ENCODE measurements at places on chromosomes 12 and 14.

- DNase-seq = no peak
Measured at GRCh38 chr14:99150236-99150635, 121.8 kb downstream of the BCL11B start.

DNA sequence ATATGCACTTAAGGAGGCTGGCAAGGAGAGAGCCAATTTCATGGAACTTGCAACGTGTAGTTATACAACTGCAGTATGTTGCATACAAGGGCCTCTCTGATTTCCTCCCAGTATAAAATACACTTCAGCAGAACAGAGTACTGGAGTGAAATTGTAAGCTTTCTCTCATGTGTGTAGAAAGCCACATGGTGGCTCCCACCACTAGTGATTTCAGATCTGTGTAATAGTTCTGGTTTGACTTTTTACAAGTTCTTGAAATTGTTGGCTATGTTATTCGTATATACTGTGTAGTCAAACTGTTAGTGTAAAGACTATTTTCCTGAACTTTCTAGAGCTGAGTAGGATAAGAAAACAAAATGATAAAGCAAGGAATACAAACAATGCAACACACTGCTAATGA lies 16.4 kb upstream of the LMO3 start:
- DNase-seq = no peak

DNA sequence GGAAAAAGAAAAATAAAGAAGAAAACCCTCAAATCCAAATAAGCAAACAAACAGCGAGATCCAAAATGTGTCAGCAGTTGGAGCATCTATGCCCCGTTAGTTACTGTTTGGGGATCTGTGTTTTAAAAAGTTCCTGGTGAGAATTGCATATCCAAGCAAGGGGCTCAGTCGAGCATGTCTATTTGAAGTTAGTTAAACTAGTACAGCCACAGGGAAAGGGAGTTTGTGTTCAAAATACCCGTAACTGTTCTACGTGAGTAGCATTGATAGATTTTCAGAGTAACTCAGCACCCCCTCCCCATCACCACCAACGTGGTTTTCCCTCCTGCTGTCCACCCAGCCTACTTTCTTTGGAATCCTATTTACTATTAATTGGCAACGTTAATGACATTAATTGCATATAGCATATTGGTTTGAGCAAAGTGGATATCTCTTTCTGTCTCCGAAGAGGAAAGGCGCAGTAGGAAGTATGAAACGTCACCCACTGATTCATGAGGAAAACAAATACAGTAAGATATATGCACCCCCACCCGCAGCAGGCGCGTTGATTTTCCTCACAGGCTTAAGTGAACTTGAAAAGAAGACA lies 1.5 kb downstream of the NPAS3 start:
- no peak for DNase-seq

GRCh38 chr12:77072833-77073495 lies 7.6 kb upstream of the E2F7 start:
- DNase-seq = no peak

DNA sequence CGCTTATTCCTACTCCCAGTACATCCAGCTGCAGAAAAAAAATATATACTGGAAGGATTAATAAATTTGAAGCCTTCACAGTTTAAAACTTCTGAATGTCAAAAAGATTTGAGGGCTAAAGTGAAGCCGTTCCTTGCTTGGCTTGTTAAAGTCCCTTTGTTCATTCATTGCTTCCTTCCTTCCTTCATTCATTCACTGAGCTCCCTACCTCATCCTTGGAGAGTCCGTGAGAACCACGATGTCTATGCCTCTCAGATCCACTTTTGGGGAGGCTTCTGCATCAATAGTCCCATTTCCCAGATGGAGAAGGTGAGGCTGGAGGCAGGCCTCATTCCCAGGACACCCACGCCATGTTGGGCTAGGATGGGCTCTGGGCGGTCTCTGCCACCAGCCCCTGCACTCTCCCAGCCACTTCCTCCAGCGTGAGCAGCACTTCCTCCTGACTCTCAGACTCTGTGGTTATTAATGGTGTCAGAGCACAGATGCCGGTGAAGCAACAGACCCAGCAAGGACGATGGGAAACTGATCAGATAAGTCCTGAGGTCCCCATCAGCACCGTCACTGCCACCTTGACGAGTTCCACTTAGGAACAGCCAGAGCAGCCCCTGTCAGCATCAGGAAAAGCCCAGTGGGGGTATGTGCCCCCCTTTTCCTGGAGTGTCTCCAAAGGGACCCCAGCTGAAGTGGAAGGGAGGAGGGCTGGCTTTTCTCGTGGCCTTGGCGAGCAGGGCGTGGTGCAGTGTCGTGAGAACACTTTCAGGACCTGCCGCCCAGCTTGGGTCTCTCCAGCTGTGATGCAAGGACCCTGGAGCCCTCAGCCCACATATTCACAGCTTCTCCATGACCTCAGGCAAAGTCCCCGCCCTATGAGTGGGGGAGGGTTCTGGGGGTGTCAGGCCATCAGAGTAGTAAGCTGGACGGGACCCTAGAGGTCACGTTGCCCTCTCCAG lies 21.2 kb downstream of the ASB2 start:
- no peak for DNase-seq

- peak; percentile 55 for DNase-seq
Measured at GRCh38 chr12:67650388-67651131, 2.0 kb downstream of the DYRK2 start.

- no peak for DNase-seq
Measured at GRCh38 chr12:124509300-124509675, 58.1 kb downstream of the NCOR2 start.

GRCh38 chr12:52542785-52543318 lies 10.1 kb downstream of the KRT71 start:
- DNase-seq = no peak

GRCh38 chr12:102950950-102951619 lies 6.4 kb upstream of the ASCL1 start:
- DNase-seq = no peak

DNA sequence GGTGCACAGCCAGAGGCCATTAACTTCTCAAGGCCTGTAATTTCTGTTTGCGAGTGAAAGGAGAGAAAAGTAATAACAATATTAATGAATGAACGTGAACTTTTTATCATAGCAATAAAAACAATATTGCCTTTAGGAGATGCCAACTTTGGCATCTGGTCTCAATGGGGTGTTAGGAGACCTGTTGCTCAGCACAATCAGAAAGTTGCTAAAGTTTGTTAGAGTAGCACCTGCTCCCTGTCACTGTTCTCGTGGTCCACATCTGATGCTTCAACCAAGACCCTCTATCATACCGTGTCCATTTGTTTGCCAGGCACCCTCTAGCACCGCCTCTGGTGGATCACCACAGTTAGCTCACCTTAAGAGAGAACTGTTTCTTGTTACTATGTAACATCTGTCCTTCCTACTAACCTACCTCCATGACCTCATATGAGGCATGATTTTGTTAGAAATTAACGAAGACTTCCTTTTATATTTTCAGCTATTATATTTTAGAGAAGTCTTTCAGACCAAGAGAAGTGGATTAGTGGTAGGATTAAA lies 12.5 kb upstream of the CLEC4E start:
- DNase-seq = no peak

DNA sequence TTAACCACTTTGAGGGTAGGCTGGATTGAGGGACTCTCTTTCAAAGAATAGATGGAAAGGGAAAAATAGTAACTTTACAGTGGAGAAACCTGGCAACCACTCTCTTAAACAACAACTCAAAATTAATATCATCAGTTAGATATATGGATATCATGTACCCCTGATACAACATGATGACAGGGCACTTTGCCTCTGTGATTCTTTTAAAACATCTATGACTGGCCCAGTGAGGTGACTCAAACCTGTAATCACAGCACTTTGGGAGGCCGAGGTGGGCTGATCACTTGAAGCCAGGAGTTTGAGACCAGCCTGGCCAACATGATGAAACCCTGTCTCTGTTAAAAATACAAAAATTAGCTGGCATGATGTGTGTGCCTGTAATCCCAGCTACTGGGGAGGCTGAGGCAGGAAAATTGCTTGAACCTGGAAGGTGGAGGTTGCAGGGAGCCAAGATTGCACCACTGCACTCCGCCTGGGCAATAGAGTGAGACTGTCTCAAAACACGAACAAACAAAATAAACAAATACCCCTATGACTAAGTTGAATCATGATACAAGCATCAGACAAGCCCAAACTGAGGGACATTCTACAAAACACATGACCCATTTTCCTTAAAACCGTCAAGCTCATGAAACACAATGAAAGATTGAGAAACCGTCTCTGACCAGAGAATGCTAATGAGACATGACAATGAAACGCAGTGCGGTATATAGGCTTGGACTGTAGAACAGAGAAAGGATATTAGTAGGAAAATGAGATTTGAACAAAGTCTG lies 26.4 kb upstream of the SLC7A8 start:
- DNase-seq = no peak

- DNase-seq = no peak
Measured at GRCh38 chr12:44889926-44890325, 13.8 kb upstream of the NELL2 start.

DNA sequence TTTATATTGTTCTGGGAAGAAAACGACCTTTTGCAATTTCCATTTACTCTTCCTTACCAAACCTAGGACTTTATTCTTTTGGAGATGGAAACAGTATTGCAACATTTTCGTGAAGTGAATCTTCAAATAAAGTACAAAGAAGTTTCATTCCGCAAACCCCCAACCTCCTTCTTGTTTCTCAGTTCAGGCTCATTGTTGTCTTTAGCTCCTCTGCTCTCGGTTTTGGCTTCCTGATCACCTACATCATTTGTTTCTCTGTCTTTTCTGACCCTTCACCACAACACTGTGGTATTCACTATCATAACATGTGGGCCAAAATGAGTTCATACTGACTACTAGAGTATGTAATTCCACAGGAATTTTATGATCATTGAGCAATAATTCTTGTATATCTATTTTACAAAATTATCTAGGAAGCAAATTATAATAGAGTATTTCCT lies 266.8 kb downstream of the ADAMTS20 start:
- DNase-seq = no peak

- no peak for DNase-seq
Measured at GRCh38 chr14:68016255-68016914, 196.8 kb downstream of the RAD51B start.

- no peak for DNase-seq
Measured at GRCh38 chr14:26856876-26857518, 259.2 kb upstream of the NOVA1 start.

DNA sequence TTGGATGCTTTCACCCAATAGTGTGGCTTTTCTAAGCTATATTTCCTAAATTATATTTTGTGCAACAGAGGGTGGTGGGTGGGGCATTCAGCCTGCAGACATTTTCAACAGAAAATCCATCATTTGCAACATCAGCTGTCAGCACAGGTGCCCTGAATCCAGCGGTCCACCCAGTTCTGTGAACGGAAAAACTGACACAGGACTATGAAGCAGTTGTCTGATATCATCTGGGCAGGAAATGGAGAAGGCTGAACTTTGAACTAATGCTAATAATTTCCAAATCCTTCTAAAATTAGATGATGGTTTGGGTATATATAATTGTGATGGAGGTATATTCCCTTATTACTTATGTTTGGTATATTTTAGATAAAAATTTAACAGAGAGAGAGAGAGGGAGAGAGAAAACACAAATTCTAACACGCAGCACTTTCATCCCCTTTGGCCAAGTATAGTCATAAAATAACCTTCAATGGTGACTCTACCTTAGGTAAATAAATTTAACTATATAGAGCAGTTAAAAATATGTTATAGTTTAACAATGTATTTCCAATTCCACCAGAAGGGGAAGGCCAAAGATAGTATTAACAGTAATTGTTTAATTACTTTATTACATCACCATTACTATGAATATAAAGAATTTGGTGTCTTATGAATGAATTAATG lies 58.3 kb upstream of the PTPRB start:
- DNase-seq = no peak

DNA sequence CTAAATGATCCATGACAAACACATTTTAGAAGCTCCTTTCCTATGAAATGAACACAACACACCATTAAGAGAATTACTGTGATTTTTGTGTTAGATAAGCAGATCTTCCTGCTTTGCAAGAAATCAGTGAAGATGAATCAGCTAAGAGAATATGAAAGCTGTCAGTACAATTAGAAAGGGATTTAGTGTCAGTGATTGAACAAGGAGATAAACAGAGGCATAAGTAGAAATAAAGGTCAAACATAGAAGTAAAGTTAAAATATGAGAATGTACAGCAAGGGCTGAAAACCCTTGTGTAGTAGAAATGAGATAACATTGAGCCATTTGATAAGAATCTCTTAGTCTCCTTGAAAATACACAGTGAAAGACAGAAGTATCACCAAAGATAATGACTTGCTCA lies 21.4 kb upstream of the SLC16A7 start:
- no peak for DNase-seq

DNA sequence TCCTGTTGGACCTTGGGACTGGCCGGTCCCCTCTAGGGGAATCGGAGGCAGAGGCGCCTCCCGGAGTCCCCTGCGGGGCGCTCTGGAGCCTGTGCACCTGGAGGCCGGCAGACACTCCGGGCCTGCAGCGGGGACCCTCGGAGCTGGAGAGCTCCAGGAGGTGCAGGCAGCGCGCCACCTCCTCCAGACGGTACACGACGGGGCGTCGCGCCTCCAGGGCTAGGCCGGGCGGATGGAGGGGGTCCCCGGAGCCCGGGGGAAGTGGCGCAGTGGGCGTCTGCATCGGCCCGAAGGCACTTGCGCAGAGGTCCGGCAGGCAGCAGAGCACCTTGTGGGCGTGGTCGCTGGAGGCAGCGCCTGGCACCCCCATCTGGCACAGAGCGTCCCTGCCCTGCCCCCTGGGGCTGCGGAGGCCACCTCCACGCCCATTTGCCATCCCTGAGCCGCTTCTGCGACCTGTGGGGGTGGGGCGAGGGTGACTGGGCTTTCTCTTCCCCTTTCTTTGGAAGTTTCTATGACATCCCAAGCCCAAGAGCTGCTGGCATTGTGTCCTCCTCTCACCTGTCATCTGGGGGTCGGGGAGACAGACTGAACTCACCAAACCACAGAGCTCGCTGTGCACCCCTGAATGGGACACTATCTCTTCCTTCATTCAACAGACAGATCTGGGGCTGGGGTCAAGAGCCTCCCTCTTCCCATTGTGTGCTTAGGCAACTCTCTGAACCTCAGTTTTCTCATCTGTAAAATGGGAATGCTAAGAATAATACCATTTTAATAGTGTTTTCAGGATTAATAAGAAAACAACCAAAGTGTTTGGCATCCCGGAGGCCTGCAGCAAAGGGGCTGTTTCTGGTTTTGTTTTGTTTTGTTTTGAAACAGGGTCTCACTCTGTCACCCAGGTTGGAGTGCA lies 37.5 kb upstream of the CORO1C start:
- DNase-seq = peak; percentile 51

DNA sequence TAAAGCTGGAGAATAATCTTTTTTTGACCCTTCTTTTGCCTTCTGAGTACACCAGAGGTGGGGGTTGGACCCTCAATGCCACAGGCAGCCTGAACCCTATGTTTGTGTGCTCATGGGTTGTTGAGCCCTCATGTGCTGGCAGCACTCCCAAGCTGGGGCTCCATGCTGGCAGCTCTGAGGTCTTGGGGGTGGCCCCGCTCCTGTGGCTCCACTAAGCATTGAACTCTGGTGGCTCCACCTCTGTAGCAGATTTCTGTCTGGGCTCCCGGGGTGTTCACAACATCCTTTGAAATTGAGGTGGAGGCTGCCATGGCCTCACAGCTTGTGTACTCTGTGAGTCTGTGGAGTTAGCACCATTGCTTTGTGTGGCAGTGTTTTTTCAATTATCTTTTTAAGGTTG lies 557.4 kb upstream of the SEL1L start:
- DNase-seq = no peak

All from left ventricle myocardium inferior (tissue), 1 donor.